Caudate nucleus (tissue), 63 donors: ENCODE measurements at places on chromosomes 1 and 21.

- DNase-seq = no peak
Observed at GRCh38 chr21:43983390-43983789, 28.7 kb upstream of the TRAPPC10 start.

- DNase-seq = no peak
Observed at GRCh38 chr1:183251959-183252450, 65.9 kb downstream of the LAMC2 start.

GRCh38 chr1:54230507-54231339 lies 30.8 kb downstream of the MRPL37 start:
- DNase-seq = no peak

DNA sequence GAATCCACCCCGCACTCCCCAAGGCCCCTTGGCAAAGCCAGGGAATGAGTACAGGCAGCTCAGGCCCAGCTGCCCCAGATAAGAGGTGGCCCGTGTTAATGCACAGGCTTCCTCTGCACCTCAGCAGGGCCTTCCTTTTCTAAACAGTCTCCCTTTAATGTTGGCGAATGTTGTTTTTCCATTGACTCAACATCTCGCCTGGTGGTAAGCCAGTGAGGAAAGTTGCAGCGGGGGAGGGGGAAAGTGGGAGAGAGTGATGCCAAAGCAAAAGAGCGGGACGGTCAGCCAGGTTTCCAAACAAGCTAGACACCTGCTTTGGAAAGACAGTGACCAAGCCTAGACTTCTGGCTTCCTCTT lies 10.3 kb upstream of the PROX1 start:
- no peak for DNase-seq

DNA sequence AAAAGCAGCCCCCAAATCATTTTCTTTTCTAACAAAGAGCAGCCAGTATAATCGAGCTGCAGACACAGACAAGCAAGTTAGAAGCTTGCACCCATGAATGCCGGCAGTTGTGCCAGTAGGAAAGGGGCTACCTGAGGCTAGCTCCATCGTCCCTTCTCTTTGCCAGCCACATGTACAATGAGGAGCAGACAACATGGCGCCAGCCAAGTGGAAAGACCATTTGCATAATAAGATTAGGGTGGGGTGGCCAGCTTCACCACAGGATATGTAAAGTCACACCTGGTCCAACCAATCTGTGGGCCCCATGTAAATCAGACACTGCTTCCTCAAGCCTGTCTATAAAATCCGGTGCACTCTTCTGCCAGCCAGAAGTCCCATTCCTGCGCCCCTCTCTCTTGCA lies 103.7 kb downstream of the CCDC185 start:
- DNase-seq = no peak
